Fibroblast of skin of left biceps (primary cell): ENCODE measurements at places on chromosomes 1 and 21.

DNA sequence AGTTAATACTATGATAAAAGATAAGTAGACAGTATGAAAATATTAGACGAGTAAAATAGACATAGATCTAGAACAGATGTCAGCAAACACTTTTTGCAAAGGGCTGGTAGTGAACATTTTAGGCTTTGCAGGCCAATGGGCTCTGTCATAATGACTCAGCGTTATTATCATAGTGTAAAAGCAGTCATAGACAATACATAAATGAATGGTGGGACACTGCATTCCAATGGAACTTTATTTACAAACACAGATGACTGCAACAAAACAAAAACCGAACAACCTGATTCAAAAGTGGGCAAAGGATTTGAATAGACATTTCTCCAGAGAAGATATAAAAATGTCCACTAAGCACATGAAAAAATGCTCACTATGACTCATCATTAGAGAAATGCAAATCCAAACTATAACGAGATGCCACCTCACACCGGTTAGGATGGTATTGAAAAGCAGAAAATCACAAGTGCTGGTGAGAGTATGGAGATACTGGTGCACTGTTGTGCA, 7.3 kb downstream of the GSTM5 start:
- DNase-seq: no peak

DNA sequence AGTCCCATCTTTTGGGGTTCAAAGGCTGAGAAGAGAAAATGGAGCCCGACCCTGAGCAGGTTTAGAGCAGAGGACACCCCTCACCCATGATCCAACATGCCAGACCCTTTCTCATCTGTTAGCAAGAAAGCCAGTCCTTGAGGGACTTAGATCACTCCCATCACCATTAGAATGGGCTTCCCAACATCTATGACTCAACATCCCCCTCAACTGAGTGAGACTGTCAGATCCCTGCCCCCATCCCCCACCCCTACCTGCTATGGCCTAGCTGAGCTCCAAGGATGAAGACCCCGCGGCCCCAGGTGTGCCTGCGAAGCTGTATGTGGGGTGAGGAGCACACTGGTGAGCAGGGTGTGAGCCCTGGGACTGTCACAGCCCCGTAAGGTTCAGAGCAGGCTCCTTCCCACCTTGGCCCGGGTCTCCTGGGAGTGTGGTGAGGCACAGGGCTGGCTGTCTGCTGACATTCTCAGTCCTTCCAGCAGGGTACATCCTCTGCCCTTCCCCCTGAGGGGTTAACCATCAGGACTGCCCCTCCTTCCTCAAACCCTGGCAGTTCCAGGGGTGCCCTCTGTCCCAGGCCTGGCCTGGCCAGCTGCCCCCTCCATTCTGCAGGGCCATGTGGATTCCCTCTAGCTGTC, 21.4 kb upstream of the BLACAT1 start:
- DNase-seq: no peak

DNA sequence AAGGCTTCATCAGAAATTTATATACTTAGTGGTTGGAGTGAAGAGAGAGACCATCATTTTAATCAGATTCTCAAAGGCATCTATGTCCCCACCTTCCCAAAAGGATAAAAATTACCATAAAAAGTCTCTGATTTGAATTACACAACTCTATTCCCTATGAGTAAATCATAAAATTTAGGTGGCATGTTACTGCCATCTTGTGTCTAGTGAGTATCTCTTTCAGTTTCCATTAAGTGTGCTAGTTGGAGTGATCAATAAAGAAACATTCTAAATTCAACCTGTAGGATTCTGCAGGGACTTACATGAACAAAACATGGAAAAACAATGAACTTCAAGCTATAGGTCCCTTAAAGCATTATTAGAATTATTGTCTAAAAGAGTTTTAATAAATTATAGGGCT, 655.4 kb downstream of the LTN1 start:
- peak; percentile 53 for DNase-seq

GRCh38 chr1:37076168-37076567, 41.9 kb upstream of the GRIK3 start:
- DNase-seq: no peak
